ENCODE measurements at places on chromosomes 7 and 10.
A peak's percentile ranks its signal among the peaks of the same experiment; 100 is the strongest.

DNA sequence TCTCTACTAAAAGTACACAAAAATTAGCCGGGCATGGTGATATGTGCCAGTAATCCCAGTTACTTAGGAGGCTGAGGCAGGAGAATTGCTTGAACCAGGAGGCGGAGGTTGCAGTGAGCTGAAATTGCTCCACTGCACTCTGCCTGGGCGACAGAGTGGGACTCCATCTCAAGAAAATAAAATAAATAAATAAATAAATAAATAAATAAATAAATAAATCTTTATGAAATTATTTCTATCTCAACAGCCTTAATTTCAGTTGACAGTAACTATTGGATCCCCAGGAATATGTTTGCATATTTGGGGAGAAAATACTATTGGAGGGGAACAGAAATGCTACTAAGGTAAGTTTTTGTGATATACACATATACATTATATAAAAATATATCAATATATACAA is 20.0 kb downstream of the TMEM229A start:
- no peak for DNase-seq

GRCh38 chr10:17231788-17232187 is 3.7 kb downstream of the VIM start:
- no peak for DNase-seq

GRCh38 chr7:23273141-23273599 is 26.0 kb upstream of the MALSU1 start:
- DNase-seq, result peak; percentile 60

DNA sequence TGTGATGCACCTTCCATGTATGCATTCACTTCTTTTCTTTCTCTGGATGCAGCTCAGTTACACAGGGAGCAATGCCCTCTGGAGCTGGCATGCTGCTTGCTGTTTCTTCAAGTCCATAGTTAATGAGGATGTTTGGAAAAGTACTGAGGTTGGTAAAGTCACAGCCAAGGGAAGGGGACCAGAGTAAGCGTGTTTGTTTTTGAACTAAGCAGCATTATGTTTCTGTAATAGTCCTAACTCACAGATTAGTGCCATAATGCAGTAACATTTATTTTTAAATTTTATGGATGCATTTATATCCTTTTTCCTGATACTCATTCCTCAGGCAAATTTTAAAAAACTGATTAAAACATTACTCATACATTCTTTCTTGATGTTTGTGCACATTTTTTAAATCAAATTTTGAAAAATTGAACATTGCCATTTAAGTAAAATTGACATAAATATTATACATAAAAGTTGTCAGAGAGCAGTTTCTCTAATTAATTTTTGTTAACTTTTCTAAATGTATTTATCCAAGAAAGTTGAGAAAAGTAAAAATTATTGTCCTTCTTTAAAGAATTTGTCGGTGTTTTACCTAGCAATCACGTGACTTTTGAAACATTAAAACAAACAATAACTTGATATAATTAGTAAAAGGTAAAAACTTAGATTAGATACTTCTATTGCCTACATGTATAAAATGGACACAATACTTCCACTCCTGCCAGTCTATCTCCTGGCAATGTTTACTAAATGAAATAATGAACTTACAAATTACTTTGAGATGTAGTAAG is 659.6 kb upstream of the ANKRD30A start:
- no peak for DNase-seq

GRCh38 chr7:140605337-140605736 is 35.3 kb downstream of the DENND2A start:
- no peak for DNase-seq

- no peak for DNase-seq
Observed at GRCh38 chr7:137404660-137405317, 61.3 kb upstream of the PTN start.

DNA sequence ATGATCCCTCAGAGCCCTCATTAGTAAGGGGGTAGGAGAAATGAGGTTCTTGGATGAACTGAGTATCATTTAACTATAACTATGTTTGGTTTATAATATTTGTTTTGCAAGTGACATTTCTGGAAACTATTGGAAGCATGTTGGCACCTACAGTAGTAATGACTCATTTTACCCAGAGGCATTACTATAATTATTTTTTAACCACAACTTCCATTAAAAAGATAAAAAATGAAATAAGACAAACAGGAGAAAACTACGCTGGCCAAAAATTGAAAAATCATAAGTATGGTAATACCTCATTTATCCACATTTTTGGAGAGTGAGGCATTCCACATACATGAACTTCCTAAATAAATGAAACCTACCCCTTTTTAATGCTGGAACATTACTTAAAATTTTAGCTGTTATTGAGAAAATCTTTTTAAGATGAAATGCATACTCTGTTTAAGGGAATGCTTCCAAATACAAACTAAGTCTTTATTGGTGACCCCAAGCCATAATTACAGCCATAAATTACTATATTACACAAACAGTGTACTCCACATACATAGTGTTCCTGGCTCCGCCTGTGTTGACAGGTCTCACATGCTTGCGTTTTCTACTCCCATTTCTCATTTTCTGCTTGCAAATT is 84.6 kb upstream of the CAPZA2 start:
- no peak for DNase-seq

- no peak for DNase-seq
Observed at GRCh38 chr10:113740850-113741249, 10.6 kb upstream of the PLEKHS1 start.

- DNase-seq, result no peak
Observed at GRCh38 chr10:110534571-110534970, 32.9 kb upstream of the SMC3 start.

DNA sequence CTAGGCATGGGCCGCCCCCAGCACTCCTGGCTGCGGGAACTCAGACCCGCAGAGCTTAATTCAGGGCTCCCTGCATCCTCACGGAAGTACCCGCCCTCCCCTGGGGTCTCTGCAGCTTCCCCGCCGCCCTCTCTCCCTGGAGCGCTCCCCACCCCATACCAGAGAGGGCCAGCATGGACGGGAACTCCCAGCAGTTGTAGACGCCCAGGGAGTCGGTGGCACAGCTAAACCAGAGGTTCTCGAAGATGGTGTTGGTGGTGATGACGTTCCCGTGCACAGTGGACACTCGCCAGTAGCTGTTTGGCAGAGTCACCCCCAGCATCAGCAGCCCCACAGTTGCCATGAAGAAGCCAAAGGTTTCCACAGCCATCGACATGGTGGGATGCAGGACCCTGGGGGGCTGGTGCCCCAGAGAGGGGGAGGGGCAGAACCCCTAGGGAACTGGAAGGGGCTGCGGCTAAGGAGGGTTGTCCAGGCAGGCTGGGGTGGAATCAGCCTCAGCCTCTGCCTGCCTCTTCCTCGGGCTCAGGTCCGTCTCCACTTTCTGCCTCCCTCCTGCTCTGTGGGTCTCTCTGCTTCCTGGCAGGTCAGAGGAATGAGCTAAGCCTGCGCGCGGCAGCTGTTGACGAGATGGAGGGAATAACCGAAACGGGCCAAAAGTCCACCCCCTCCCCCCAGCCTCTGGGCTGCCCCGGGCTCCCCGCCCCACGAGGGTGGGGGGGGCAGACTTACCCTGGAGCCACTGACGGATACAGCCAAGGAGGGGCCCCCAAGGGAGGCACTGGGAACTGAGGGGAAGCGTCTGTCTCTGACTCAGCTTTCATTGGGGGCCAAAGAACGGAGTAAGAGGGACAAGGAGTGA is at the start of gene CLDN15:
Gene CLDN15, minus strand, starts transcription at position 597 of the 862 bp plus-strand sequence. Its CDS starts 221 bp downstream, at position 376.
- DNase-seq, result no peak

- no peak for DNase-seq
Observed at GRCh38 chr10:74194545-74194944, 43.5 kb downstream of the ADK start.

DNA sequence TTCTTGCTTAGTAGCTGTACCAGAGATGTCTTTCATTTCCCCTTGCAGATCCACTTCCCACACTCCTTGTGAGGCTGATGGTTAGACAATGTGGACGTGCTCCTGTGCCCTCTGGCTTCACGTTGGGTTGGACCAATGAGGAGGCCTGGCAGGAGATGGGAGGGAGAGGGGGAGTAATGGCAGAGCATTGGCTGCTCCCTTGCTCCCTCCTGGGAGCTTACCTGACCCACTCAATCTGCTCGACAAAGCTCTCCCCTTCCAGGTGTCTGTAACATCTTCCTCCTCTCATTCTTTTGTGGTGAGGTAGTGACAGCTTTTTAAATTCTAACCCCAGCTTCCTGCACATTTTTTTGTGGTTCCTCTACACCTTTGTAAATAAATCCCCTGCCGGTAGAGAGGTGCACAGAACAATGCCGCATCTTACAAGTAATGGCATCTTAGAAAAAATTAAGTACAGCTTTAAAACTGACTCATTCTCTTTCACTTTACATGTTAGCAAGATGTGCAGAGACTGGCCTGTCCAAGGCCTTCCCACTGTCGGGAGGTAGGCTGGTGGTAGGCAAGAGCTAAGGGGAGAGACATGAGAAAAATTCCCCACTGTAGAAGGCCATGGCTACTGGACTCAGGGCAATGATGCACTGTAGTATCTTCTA is 134.3 kb downstream of the HTR7 start:
- DNase-seq, result no peak

DNA sequence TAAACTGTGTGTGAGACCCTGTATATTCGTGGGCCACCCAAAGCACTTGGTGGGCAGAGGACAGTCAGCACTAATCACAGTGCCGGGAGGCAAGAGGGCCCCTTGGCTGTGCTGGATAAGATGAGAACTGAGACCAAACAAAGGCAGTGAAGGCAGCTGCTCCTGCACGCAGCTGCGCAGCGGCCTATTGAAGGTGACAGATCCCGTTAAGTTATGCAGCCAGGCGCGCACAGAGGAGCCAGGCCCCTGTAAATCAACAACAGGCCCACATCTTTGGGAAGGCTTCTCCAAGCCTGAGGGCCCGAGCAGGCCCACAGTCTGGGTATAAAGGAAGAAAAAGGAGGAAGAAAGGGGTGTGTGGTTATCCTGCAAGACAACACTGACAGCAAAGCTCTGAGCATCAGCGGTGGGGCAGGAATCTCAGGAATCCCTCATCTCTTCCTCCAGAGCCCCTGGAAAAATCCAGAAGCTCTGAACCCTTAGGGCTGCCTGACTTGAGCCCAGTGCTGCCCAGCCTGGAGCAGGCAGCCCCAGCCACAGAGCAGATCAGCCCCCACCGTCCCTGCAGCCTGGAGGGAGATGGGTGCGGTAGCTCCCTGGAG is 154.2 kb downstream of the ARHGAP12 start:
- no peak for DNase-seq

- no peak for DNase-seq
Observed at GRCh38 chr7:116172353-116172752, 38.0 kb upstream of the TES start.

- no peak for DNase-seq
Observed at GRCh38 chr10:91787258-91787657, 11.0 kb upstream of the TNKS2 start.

GRCh38 chr10:109149666-109150350 is 773.5 kb downstream of the XPNPEP1 start:
- DNase-seq, result no peak

- no peak for DNase-seq
Observed at GRCh38 chr7:54932818-54933543, 85.8 kb upstream of the EGFR start.

DNA sequence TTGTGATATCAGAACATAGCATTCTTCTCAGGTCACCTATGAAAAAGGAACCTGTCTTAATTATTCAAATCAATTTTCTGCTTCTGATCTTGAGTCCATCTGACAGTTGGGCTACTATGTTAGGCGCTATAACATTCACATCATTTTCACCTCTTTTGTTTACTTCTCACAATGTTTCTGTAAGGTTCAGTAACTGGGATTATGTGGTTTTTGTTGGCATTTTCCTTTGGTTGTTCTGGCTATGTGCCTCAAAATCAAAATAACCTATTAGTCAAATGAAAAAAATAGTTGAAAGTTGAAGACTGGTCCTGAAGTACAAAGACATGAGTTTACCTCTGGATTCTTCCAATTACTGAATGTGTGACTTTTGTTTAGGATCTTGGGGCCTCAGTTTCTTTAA is 221.3 kb upstream of the SMIM30 start:
- no peak for DNase-seq

DNA sequence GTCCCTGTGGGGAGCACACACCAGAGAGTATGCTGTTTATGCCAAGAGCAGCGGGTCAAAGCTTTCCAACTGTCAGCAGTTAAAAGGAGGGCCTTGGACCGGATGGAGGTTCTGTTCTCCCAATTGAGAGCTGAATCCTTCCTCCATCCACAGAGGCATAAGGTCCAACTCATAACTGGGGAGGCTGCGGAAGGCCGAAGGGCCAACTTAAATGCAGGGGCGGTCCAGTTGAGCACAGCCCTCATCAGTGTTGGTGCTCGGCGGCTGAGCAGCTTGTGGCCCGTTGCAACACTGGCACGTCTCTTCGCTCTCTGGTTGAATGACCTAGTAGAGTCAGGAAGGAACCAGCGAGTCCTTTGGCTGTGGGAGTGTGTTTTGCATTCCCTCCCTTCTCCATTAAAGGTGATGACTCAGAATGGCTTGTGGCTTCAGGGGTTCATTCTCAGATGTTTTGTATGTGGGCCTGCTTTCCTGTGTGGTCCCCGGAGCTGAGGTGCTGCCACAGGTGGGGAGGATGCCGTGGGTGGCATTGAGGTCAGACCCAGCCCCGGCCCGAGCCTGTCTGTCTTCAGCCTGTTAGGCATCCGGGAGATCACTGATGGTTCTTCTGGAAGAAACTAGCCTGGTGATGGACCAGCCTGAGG is 44.8 kb upstream of the DMBT1 start:
- DNase-seq, result no peak

GRCh38 chr10:725786-726185 is 36.3 kb upstream of the DIP2C start:
- no peak for DNase-seq

DNA sequence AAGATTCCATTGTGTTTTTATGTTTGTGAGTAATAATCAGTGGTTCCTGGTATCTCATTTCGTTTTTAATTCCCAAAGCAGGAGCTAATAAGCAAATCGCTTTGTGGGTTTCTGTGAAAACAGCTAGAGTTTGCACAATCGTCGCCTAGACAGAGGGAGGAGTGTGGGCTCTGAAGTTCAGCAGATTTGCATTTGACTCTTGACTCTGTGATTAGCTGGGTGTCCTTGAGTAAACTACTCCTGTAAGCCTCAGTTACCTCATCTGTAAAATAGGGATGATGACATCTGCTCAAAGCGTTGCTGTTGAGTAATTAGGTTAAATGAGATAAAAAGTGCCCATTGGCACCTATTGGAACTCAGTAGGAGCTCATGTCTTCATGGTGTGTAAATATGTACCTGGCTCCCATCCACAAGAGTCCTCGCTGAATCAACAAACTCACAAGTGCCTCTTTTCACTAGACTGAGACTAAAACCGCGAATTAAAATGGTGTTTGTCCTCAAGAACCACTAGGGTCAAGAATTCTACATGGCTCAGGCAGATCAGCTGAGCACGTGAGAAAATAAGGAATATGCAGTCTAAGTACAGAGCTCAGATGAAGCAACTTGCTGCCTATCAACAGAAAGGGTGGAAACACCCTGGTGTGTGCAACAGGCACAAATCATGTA is 385.8 kb upstream of the C7orf33 start:
- no peak for DNase-seq

DNA sequence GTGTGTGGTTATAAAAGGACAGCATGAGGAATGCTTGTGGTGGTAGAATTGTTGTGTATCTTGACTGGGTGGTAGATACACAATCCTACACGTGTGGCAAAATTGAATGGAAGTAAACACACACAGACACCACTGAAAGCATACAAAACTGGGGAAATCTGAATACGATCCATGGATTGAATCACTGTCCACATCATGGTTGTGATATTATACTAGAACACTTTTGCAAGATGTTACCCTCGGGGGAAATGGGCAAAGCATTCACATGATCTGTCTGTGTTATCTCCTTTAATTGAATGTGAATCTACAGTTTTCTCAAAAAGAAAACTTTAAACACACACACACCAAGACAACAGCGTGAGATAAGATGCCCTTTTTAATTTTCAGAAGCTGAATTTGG is 165.2 kb upstream of the CELF2 start:
- DNase-seq, result no peak

- DNase-seq, result no peak
Observed at GRCh38 chr7:13312307-13312706, 624.9 kb downstream of the ARL4A start.
